ENCODE measurements at places on chromosomes 12 and 14.

- DNase-seq, result no peak
Measured at GRCh38 chr12:43309959-43310358, 242.0 kb downstream of the ADAMTS20 start.

- DNase-seq, result no peak
Measured at GRCh38 chr12:77549383-77550128, 281.1 kb upstream of the NAV3 start.

GRCh38 chr14:75769047-75769685 lies 108.1 kb downstream of the TTLL5 start:
- peak; percentile 2 for DNase-seq

DNA sequence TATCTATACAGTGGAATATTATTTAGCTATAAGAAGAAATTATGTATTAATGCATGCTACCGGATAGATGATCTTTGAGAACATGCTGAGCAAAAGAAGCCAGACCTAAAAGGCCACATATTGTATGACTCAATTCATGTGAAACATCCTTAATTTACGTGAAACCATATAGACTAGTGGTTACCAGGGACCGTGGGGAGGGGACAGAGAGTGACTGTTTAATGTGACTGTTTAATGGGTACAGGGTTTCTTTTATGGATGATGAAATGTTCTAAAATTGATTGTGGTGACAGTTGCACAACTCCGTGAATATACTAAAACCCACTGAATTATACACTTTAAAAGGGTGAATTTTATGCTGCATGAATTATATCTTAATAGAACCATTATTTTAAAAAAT lies 8.5 kb upstream of the BCL7A start:
- DNase-seq, result no peak

DNA sequence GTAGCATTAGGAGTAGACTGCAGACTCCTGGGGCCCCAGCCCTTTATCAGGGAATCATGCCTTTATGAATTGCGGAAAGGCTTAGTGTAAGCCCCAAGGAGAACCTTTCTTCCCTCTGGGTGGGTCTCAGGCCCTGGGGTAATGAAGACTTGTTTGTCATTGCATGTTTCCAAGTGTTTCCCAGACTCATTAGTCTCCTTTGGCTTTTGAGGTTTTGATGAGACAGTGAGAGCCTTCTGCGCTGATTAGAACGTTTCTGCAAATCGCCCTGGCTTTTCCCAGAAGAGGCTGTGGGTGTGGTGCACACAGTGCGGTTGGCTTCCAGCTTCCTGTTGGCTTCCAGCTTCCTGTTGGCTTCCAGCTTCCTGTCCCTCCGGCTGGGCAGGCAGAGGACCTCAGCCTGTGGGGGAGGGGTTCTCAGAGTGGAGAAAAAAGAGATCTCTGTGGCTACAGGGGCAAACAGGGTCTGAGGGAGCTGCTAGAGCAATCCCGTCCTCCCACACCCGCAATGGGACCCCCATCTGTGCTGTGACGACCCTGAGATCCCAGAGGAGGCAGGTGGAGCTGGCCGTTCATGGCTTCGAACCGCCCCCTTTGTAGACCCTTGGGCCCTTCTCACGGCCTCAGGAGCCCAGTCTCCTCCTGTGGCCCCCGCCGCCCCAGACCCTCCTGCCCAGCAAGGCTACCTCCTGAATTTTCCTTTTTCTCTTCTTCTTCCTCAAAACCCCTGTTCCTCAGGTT lies 42.1 kb downstream of the GPR68 start:
- peak; percentile 30 for DNase-seq

- no peak for DNase-seq
Measured at GRCh38 chr14:41521891-41522290, 84.8 kb upstream of the LRFN5 start.

GRCh38 chr14:68619790-68620574 lies 172.9 kb downstream of the ZFP36L1 start:
- no peak for DNase-seq

- no peak for DNase-seq
Measured at GRCh38 chr12:29416748-29417147, 35.8 kb upstream of the ERGIC2 start.

GRCh38 chr12:77118696-77119095 lies 53.3 kb upstream of the E2F7 start:
- DNase-seq, result no peak

DNA sequence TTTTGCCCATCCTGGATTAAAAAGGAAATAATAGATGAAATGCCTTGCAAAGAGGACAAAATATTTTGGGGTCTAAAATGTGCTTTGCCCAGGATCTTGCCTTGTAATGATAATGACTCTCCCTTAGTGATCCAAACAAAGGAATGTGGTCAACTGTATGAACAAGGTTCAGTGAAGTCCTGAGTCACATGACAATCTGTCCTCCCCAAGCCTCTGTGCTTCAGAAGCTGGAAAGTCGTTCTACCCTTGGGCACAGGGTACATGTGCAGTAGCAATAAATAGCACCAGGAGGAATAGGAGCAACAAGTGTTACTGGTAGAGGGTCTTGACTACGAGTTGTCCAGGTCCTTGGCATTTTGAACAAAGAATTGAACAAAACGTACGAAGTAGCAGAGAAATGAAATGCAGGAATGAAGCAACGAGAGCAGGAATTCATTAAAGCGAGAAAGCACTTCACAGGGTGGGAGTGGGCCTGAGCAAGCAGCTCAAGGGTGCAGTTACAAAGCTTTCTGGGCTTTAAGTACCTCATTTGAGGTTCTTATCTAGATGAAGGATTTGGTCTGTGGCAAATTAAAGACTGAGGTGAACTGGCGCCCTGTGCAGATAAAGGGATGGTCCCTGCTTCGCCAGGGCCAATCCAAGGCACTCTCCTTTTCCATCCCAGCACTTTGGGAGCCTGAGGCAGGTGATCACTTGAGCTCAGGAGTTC lies 65.8 kb downstream of the RESF1 start:
- no peak for DNase-seq

Data from activated CD4-positive, alpha-beta T cell treated with anti-CD3 and anti-CD28 coated beads, Interleukin-2, Interleukin-6, amounts not matched to agents 100 ng/mL and 50 ng/mL, durations not matched to agents 16 hours and 8 hours (primary cell).